ENCODE measurements at places on chromosomes 3 and 15.

- no peak for DNase-seq
Observed at GRCh38 chr3:53668872-53669271, 174.5 kb downstream of the CACNA1D start.

DNA sequence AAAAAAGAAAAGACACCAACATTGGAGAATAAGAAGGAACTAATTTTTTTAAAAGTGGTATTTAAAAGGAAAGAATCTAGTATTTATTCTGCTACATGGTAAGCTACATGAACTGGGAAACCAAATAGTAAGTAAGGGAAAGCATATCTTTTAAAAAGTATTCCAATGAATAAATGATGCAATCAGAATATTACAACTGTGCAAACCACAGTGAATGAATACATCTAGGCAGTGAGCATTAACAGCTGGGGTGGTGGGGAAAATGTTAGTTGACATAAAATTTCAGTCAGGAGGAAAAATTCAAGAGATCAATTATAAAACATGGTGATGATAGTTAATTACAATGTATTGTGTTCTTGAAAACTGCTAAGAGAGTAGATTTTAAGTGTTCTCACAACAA lies 16.9 kb downstream of the ICE2 start:
- no peak for DNase-seq

- no peak for DNase-seq
Observed at GRCh38 chr3:66473692-66474091, 27.1 kb downstream of the LRIG1 start.

DNA sequence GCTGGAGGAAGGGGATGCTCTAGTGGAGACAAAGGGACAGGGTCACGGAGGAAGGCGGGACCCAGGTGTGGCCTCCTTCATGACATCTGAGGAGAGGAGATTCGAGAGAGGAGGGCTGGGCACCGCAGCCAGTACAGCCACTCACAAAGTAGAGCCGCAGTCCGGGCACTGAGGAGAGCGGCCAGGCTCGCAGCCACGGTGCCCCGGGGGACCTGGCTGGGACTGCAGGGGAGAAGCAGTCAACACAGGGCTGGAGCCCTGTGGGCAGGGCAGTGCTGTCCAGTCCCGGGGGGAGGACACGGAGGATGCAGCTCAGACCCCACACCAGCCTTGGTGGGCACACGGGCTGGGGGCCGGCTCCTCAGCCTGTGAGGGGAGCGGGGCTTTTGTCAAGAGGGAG lies 40.3 kb downstream of the HMCES start:
- DNase-seq = no peak

DNA sequence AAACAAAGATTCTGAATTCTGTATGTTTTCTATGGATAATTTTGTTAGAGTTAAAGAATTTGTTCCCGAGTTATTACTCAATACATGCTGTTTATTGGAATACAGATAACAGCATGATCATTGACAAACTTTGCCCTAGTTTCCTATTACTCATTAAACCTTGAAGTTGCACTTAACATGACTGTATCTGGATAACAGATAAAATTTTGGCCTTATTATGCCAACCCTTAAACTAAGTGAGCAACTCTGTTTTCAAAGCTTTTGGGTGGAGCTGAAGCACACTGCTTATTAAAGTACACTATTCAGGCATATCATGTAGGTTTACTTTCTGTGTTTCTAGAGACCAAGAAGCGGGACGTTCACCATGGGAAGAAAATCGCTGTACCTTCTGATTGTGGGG lies at the start of gene AADAC:
AADAC (plus strand) TSS at position 318 of the 400 bp plus-strand sequence; CDS start at position 365, 47 bp downstream.
- DNase-seq = no peak

- no peak for DNase-seq
Observed at GRCh38 chr3:83877910-83878309, 1080.9 kb upstream of the CADM2 start.

GRCh38 chr3:105656651-105657504 lies 211.9 kb downstream of the CBLB start:
- DNase-seq = no peak

DNA sequence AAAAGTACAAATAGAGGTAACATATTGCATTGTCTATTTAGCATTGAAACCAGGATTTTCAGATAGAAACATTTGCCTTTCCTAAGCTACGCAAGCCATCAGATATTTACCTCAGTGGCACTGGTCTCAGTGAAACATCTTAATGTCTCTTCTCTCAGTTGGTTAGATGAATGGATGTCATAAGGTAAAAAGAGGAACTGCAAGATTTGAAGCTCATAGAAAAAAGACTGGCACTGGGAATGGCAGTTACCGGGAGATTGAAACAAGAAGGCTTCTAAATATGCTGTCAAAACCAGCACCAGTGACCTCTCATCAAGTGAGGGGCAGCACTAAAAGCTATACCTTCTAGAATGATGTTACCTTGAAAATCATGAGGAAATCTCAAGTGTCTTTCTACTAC lies 486.4 kb downstream of the FHIT start:
- DNase-seq = no peak

- no peak for DNase-seq
Observed at GRCh38 chr3:50323614-50324199, 1.2 kb upstream of the HYAL2 start.

- DNase-seq = no peak
Observed at GRCh38 chr3:162558016-162558415, 1061.4 kb downstream of the OTOL1 start.

DNA sequence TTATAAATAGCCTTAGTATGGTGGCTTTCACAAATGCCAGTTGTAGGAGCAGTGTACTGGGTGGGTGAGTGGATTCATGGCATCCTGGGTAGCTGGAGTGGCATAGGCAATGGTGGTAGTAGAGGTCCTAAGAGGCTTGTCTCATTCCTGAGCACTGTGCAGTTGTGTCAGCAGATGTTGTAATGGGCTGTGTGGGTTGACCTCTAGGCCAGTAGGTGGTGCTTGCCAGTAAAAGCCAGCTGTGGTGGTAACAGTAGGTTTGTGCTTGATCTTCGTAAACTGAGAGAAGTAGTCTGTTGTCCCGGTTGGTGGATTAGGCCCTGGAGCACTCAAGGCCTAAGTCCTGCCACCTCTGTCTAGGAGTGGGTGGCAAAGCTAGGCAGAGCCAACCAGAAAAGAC lies 149.7 kb upstream of the SUCLG2 start:
- DNase-seq = no peak

DNA sequence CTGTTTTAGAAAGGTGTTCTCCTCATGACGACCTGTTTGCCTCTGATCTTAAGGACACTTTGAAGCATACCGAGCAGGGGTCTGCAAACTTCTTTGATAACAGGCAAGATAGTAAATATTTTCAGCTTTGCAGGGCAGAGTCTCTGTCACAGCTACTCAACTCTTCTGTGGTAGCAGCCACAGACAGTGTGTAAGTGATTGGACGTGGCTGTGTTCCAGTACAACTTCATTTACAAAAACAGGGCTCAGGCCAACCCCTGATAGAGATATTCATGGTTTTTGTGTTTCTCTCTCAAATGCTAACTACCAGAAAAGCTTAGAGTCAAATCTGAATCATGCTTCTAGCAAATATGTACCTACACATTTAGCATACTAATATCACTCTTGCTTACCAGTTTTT lies 51.5 kb downstream of the TGFBR2 start:
- DNase-seq = no peak

DNA sequence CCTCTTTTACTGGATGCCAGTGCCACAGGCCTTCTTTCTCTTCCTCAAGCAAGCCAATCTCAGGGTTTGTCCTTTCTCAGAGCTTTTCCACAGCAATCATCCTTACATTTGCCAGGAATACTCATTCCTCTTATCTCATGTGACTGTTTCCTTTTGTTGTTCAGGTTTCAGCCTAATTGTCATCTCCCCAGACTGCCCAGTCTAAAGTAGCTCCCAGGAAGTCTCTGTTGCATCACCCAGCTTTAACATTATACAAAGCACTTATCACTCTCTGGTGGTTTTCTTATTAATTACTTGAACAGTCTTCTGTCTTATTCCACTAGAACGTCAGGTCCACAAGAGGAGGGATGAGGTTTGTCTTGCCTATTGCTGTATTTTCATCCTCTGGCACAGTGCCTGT lies 65.8 kb downstream of the CADPS start:
- no peak for DNase-seq

- no peak for DNase-seq
Observed at GRCh38 chr3:11735638-11736037, 91.9 kb upstream of the VGLL4 start.

GRCh38 chr15:42344763-42345162 lies 14.5 kb upstream of the CAPN3 start:
- DNase-seq = no peak

DNA sequence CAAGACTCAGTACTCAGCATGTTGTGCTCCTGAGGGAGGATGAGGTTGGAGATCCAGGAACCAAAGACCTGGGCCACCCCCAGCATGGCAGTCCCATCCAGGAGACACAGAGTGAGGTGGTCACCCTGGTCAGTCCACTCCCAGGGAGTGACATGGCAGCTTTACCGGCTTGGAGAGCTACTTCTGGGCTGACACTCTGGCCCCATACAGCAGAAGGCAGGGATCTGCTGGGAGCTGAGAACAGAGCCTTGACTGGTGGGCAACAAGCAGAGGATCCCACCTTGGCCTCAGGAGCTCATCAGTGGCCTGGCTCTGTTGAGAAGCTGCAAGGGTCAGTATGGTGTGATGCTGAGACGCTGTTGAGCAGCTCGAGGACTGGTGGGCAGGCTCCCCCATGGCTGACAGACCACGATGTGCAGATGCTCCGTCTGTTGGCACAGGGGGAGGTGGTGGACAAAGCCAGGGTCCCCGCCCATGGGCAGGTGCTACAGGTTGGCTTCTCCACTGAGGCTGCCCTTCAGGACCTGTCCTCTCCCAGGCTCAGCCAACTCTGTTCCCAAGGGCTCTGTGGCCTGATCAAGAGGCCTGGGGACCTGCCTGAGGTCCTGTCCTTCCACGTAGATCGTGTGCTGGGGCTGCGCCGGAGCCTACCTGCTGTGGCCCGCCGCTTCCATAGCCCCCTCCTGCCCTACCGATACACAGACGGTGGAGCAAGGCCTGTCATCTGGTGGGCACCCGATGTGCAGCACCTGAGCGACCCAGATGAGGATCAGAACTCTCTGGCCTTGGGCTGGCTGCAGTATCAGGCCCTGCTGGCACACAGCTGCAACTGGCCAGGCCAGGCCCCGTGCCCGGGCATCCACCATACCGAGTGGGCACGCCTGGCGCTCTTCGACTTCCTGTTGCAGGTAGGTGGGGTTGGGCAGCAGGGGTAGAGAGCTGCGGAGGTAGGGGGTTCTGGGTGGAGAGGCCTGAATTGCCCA lies 53.8 kb downstream of the GASK1A start:
- no peak for DNase-seq

- no peak for DNase-seq
Observed at GRCh38 chr3:36832406-36832805, 68.1 kb upstream of the DCLK3 start.

GRCh38 chr15:81930582-81931369 lies 115.0 kb downstream of the MEX3B start:
- no peak for DNase-seq

DNA sequence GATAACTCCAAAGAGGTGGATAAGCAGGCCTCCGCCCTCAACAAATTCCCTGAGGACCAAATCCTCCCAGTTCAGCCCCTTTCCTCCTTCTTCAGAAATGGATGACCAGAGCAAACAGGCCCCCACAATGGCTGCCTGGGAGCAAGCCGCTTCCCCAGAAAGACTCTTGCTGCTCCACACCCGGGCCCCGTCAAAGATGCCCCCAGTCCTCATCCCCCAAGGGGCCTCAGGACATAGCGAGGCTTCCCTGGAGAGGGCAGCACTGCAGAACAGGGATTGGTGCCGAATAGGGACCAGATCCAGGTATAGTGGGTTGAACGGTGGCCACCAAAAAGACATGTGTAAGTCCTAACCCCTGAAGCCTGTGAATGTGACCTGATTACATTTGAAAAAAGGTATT lies 502.3 kb downstream of the SHQ1 start:
- no peak for DNase-seq

DNA sequence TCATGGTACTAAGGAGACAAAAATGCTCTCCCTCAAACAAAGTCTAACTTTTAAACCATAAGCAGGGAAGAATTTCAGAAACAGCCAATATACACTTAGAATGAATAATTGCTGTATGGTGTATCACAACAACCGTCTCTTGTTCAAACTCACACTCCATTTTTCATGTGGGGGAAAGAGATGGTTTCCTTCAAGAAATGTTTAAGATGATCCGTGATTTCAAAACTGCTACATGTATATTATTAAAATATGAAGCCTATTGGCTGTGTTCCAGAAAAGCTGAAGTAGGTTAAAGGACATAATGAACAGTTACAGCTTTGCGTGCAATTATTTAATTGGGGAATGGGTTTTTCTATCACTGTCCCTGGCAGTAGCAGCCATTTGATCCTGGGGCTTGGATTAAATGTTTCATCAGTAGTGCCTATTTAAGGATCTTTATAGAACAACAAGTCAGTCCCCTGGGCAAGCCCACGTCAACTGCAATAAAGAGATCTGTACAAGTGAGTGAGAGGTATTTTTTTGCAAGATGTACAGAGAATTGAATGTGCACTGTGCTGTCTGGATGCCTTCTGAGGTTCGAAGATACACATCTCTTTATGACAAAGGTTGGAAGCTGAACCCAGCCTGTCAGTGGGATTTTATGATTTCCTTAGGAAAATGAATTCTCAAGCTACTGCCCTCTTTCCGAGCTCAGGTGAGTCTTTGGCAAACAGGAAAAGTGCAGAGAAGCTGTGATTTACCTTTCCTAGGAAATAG lies 337.2 kb upstream of the RARB start:
- DNase-seq = no peak

DNA sequence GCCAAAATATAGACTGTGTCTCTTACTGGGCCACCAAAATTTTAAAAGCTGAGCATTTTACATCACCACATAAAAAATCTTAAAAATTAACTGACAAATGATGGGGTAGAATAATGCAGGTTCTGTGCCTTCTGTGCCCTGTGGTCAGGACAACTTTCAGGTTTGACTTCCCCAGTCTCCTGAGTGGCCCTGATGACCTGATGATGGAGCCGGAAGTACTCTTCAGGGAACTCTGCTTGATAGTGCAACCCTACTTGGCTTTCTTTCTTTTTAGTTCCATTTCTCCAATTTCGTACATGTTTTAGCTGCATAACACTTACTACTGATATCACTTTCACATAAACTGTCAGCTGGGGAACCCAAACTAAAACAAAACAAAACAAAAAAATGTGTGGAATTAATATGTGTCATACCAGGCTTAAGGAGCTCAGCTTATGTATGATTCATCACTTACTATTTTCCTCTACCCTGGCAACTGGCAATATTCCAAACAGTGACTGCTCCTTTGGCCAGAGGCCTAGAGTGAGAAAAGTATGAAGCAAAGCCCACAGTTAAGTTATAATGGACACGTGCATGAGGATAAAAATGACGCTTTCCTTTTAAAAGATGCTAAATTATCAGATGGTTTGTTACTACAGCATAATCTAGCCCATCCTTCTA lies 194.3 kb downstream of the BCHE start:
- no peak for DNase-seq

DNA sequence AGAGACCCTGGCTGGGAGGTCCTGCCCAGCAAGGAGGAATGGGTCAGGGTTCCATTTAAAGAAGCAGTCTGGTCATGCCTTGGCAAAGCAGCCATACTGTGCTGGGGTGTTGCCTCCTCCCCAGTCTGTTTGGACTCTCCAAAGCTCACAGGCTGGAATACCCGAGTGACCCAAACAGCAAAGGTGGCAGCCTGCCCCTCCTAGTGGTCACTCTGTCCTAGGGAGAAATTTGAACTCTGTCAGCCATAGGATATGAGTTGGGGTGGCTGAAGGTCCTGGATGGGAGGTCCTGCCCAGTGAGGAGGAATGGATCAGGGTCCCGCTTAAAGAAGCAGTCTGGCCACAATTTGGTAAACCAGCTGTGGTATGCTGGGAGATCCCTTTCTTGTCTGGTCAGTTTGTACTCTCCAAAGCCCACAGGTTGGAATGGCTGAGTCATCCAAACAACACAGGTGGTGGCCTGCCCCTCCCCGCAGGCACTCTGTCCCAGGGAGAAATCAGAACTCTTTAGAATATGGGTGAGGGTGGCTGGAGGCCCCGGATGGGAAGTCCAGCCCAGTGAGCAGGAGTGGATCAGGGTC lies 45.0 kb downstream of the CCR1 start:
- DNase-seq = no peak

All from activated T-cell treated with anti-CD3 and anti-CD28 coated beads for 48 hours (primary cell).